ENCODE measurements at places on chromosomes 1 and 21.

DNA sequence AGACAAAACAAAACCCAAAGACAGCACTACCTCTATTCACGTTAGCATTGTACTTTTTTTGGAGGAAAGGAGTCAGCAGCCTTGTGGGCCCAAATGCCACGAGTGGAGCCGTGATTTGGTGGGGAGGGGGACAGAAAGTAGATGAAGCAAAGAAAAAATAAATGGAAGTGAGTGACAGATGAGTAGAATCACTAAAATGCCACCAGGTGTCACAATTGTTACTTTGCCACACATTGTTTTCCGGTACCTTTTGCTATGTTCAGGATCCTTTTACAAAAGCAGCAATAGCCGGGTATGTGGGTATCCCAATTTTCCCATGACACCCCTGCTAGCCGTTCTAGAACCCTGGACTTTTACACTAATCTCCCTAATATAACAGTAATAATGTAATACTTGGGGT lies 85.0 kb upstream of the AK4 start:
- no peak for DNase-seq

GRCh38 chr1:53410701-53411100 lies 48.5 kb upstream of the DMRTB1 start:
- DNase-seq, result no peak

DNA sequence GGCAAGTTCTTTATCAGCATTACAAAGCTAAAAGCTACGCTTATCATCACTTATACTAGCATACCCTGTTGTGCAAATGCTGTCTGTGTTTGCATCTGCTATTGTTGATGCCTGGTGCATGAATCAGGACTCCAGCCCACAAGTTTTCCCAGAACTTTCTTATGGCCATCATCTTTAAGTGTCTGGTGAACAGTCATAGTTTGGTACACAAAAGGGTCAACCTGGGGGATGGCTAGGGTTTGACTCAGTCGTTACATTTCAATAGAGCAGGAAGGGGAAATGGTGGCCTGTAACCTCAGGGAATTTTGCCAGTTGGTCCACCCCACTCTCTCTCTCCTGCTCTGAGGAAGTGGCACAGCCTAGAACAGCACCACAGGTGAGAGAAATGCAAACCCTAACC lies 35.4 kb downstream of the SELL start:
- no peak for DNase-seq

DNA sequence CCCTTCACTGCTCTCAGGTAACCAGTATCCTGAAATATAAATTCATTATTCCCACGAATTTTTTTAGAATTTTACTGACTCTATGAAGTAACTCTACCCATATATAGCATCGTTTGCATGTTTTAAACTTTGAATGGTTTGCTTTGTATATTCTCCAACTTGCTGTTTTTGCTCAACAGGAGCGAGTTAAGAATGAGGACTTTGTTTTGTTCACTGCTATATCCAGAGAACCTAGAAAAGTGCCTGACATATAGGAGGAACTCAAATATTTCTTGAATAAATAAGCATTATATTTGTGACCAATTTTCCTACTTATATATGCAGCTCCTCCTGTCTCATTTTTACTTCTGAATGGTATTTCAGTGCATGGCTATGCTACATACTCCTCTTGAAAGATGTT lies 43.4 kb downstream of the NUF2 start:
- DNase-seq, result no peak

DNA sequence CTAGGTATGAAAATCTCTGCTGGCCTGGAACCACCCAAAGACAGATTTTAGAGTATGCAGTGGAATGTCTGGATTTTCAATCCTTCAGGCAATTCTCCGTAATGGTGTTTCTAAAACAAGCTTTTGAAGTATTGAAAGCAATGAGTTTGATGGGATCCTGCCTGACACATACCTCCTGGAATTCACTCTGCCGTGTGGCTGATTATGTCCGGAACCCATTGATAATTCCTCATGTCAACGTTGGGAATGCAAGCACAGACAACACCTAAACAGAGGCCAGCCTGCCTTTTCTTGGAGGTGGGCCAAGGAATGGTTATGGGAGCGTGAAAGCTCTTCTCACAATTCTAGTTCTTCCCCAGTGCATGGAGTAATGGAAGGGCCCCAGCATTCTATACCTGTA lies 168.9 kb upstream of the HMCN1 start:
- DNase-seq, result peak; percentile 16

- DNase-seq, result no peak
Observed at GRCh38 chr21:42557420-42557819, 43.8 kb downstream of the SLC37A1 start.

DNA sequence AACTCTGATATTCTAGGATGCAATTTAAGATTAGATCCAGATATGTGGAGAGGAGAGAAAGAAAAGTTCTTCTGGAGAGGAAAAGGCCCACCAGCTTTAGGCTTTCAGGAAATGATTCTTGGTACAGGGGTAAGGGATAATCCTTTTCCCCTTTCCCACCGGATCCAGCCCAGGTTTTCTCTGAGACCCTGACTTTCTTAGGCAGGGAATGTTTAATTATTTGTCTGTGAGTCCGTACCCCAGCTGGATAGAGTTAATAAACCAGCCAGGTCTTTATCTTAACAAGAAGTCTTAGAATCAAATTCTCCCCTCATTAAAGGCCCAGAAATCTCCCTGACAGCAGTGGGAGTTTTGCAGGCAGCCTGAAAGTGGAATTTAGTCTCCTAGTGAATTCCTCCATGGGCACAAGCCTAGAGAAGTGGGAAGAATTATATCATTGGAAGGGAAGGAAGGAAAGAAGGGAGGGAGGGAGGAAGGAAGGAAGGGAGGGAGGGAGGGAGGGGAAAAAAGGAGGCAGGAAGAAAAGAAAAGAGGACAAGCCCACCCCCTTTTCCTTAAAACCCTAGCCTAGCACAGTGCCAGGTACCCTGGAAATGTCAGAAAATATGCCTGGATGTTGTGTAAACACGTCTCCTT lies 189.0 kb downstream of the PLPP3 start:
- no peak for DNase-seq

All from NCI-H2029 (cell line).